T-cell (primary cell): ENCODE measurements at places on chromosomes 11 and 22.
A peak's percentile ranks its signal among the peaks of the same experiment; 100 is the strongest.

DNA sequence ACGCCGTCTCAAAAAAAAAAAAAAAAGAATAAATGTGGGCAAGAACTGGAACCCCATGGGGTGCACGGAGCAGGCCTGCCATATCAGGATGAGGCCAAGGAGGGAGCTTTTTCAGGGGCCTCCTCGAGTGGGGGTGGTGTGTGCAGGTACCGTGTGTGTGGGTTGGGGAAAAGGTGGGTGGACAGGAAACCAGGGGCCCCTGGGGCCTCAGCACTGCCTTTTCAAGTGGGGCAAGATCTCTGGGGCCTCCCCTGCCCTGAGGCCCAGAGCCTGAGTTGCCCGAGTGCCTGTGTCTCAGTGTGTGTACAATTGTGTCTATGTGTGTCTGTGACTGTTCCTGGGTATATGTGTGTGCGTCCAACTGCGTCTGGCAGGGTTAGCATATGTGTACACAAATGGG lies 23.8 kb downstream of the TEF start:
- H3K27me3 ChIP-seq: no peaks in the 10 kb centered on the region
- H3K4me3 ChIP-seq: no peak overlapping the region
- peaks cover 16% of the 10 kb centered on the region for H3K4me1 ChIP-seq
- H3K36me3 ChIP-seq: no peaks in the 10 kb centered on the region
- DNase-seq: no peak
- H3K27ac ChIP-seq: no peak overlapping the region

DNA sequence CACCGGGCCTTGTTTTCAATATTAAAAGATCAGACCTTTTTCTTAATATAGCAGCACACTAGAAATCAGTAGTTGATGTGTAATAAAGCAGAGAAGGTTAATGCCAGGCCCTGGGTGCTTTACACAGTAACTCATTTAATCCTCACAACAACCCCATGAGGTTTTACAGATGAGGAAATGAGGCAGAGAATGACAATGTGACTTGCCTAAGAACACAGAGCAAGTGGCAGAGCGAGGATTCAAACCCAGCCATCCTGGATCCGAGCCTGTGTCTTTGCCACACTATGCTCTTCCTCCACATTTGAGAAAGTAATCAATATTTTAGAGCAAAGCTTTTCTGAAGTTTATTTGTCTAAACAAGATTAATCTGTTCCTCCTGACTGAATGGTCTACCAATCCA lies 7.2 kb downstream of the JAML start:
- H3K4me3 ChIP-seq: no peak overlapping the region
- DNase-seq: no peak
- peaks cover 82% of the 10 kb centered on the region for H3K4me1 ChIP-seq
- peaks cover 4% of the 10 kb centered on the region for H3K36me3 ChIP-seq
- no peaks in the 10 kb centered on the region for H3K27me3 ChIP-seq

GRCh38 chr11:63931045-63931444 lies 7.8 kb upstream of the NAA40 start:
- H3K27ac ChIP-seq: no peak overlapping the region
- peaks cover 7% of the 10 kb centered on the region for H3K27me3 ChIP-seq
- no peaks in the 10 kb centered on the region for H3K4me1 ChIP-seq
- no peak for DNase-seq
- H3K36me3 ChIP-seq: no peaks in the 10 kb centered on the region
- H3K4me3 ChIP-seq: no peak overlapping the region

- H3K27ac ChIP-seq: no peak overlapping the region
- H3K27me3 ChIP-seq: no peaks in the 10 kb centered on the region
- no peak for DNase-seq
- H3K4me3 ChIP-seq: no peak overlapping the region
- peaks cover 4% of the 10 kb centered on the region for H3K36me3 ChIP-seq
- no peaks in the 10 kb centered on the region for H3K4me1 ChIP-seq
Measured at GRCh38 chr22:29326481-29326880, 11.0 kb upstream of the RASL10A start.

DNA sequence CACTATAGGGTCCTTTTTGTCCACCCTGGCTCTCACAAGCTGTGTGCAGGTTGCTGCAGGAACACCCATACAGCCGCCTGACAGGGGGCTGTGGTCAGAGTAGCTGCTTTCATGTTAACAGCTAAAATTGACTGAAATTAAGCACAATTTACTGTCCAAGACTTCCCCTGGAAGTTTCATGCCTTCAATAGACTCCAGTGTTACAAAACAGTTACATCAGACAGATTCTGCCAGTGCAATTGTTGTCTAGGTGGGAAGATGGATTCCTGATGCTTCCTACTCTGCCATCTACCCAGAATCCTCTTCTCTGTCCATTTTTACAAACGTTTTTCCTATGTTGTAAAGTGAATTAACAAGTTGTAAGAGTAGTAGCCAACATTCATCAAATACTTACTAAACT lies 5.3 kb upstream of the TSKU start:
- no peaks in the 10 kb centered on the region for H3K36me3 ChIP-seq
- no peaks in the 10 kb centered on the region for H3K27me3 ChIP-seq

- DNase-seq: no peak
- no peak overlapping the region for H3K27ac ChIP-seq
- H3K36me3 ChIP-seq: no peaks in the 10 kb centered on the region
- H3K27me3 ChIP-seq: no peaks in the 10 kb centered on the region
- no peaks in the 10 kb centered on the region for H3K4me1 ChIP-seq
- no peak overlapping the region for H3K4me3 ChIP-seq
Measured at GRCh38 chr11:121344824-121345223, 52.3 kb downstream of the SC5D start.

DNA sequence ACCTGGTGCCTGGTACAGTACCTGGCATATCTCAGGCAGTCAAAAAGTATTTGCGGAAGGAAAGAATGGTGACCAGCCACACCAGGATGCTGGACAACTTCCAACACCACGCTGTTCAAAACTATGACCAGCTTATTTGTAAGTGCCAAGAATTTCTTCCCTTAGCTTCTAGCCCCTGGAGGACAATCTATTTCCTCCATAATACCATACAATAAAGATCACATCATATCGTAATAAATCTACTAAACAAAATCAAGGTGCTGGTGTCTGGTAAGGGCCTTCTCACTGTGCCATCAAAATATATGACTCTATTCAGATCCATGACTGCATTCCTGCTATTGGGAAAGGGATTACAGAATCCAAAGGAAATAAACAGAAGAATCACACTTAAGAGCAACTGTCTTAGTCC lies 51.5 kb downstream of the ALG9 start:
- H3K36me3 ChIP-seq: peaks cover 6% of the 10 kb centered on the region
- no peaks in the 10 kb centered on the region for H3K27me3 ChIP-seq
- no peak overlapping the region for H3K4me3 ChIP-seq
- H3K4me1 ChIP-seq: no peaks in the 10 kb centered on the region
- H3K27ac ChIP-seq: no peak overlapping the region

DNA sequence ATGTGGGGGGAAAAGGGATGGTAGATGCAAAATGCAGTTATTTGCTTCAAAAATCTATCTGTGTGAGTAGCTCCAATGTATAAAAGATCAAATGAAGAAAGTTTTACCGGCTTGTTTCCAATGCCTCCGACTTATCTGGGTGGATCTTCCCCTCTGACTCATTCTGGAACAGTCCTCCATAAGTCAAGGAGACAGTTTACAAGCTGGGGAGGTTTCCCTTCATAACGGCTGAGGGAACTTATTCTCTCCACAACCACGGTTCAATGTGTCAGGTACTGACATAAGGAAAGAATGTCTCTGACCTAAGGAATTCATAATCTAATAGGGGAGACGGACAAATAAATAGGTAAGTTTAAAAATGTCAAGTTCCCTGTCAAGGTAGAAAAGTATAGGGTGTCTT lies 49.7 kb upstream of the BIRC3 start:
- H3K27me3 ChIP-seq: no peaks in the 10 kb centered on the region
- H3K27ac ChIP-seq: peak overlapping the region; percentile 22
- no peak overlapping the region for H3K4me3 ChIP-seq
- H3K36me3 ChIP-seq: no peaks in the 10 kb centered on the region

GRCh38 chr22:35537232-35537631 lies 3.4 kb upstream of the RASD2 start:
- peaks cover 36% of the 10 kb centered on the region for H3K27me3 ChIP-seq
- H3K4me1 ChIP-seq: peaks cover 21% of the 10 kb centered on the region
- H3K27ac ChIP-seq: no peak overlapping the region
- no peaks in the 10 kb centered on the region for H3K36me3 ChIP-seq
- H3K4me3 ChIP-seq: no peak overlapping the region

- no peaks in the 10 kb centered on the region for H3K4me1 ChIP-seq
- no peaks in the 10 kb centered on the region for H3K27me3 ChIP-seq
- H3K27ac ChIP-seq: no peak overlapping the region
- H3K36me3 ChIP-seq: no peaks in the 10 kb centered on the region
Measured at GRCh38 chr11:15602785-15603567, 488.3 kb downstream of the INSC start.

DNA sequence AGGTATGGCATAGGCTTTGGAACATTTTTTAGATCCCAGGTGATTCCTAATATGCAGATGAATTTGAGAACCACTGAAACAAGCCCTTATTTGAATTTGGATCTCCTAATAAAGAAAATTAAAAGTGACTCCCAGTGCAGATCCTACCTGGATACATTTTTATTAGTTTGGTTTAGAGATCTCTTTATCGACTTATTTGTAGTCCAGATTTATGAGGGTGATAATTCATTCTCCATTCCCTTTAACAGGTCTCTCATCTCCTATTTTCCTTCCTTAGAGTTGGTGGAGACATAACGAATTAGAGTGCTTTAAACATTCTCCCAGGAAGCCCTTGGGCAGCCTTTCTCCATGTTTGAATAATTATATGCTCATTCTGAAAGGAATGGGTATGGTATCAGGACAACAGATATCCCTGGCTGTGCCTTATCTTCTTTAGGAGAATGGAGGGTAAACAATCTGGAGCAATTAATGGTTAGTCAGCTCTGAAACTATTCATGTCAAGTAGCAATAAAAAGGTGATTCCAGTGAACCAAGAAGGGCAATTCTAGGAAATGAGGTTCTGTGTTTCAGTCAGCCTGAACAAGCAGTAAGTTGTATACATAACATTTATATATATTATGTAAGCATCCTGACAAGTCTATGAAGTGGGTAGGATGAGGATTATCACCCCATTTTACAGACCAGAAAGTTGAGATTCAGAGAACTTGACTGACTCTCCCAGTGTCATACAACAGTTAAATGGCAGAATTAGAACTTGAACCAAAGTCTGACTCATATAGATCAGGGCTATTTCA lies 53.9 kb upstream of the RCE1 start:
- H3K4me3 ChIP-seq: no peak overlapping the region
- no peak overlapping the region for H3K27ac ChIP-seq
- H3K27me3 ChIP-seq: no peaks in the 10 kb centered on the region
- H3K4me1 ChIP-seq: no peaks in the 10 kb centered on the region
- DNase-seq: no peak

GRCh38 chr11:3056296-3057068 lies 741 bp downstream of the CARS1 start:
- DNase-seq: no peak
- peaks cover 35% of the 10 kb centered on the region for H3K4me1 ChIP-seq
- H3K27ac ChIP-seq: peak overlapping the region; percentile 46
- H3K27me3 ChIP-seq: no peaks in the 10 kb centered on the region
- peak overlapping the region; percentile 86 for H3K4me3 ChIP-seq
- no peaks in the 10 kb centered on the region for H3K36me3 ChIP-seq

- DNase-seq: no peak
- no peaks in the 10 kb centered on the region for H3K4me1 ChIP-seq
- no peak overlapping the region for H3K4me3 ChIP-seq
- H3K27ac ChIP-seq: no peak overlapping the region
- no peaks in the 10 kb centered on the region for H3K36me3 ChIP-seq
Measured at GRCh38 chr11:110654456-110654855, 57.8 kb downstream of the ARHGAP20 start.

DNA sequence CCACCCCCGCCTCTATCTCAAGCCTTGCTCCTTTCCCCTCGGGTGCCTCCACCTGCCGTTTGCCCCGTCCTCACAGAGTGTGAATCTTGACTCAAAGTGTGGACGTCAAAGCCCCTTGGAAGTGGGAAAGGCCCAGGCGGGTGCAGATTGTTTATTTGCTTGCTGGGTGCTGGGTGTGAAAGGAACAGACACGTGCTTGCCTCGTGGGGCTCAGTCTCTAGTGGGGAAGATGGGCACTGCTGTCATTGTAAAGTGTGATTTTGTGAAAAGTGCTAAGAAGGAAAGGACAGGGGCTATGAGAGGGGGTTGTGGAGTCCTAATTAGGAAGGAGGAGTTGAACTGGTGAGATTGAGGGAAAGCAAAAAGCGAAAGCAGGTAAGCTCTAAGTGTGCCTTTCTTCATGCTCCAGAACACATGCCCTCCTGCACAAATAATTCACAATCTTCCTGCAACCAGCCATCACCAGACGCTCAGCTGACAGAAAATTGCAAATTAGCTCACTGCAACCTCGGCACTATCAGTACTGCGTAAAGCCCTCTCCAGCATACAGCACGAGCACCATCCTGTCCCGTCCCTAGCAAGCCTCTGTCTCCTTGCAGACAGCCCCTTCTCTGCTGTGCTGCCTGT lies 9.7 kb upstream of the GCAT start:
- no peak overlapping the region for H3K27ac ChIP-seq
- peaks cover 16% of the 10 kb centered on the region for H3K27me3 ChIP-seq
- H3K4me3 ChIP-seq: no peak overlapping the region
- no peak for DNase-seq

DNA sequence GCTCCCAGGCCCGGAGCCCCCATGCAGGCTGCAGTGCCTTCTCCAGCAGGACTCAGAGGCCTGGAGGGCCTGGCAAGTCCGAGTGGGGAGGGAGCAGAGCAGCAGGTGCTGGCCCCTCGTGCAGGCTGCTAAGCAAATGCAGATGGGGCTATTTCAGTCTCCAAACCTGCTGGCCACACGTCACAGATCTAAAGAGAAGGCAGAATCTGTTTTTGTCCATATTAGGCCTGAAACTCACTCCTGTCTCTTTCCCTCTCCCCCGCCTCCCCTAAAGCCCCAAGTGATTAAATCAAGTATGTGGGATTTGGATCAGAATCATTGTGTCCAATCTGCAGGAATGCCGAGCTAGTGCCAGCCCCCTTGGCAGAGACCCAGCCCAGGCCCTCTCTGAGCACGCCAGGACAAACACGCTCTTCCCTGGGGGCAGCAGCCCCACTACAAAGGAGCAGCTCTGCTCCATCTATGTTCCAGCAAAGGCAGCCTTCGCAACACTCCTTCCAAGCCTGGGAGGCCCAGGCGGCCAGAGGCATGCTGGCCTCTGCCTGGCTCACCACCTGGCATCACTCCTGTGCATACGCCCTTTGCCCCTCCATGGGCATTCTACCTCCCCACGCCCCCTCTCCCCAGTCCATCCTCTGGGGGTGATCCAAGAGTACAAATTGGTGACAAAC lies 26.5 kb downstream of the RPL27A start:
- H3K4me3 ChIP-seq: no peak overlapping the region
- DNase-seq: no peak
- H3K36me3 ChIP-seq: no peaks in the 10 kb centered on the region
- no peak overlapping the region for H3K27ac ChIP-seq
- no peaks in the 10 kb centered on the region for H3K27me3 ChIP-seq

- DNase-seq: no peak
- no peaks in the 10 kb centered on the region for H3K27me3 ChIP-seq
- H3K36me3 ChIP-seq: no peaks in the 10 kb centered on the region
- H3K4me3 ChIP-seq: no peak overlapping the region
- no peak overlapping the region for H3K27ac ChIP-seq
Measured at GRCh38 chr11:95544095-95544856, 245.3 kb downstream of the FAM76B start.

DNA sequence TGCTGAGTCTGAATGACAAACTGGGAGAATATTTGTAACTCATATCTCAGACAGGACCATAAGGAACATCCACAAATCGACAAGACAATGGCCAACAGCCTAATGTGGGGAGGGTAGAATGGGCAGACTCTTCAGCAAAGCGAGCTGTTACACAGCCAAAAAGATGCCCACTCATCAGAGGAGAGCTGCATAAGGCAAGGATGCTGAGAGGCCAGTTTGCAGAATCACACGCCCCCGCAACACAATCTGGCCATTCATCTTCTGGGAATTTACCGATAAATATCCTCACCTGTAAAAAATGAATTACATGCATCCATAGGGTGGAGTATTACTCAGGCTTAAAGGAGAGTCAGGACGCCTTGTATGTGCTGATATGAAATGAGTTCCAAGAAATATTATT lies 57.5 kb upstream of the SLC22A12 start:
- H3K4me1 ChIP-seq: no peaks in the 10 kb centered on the region
- no peaks in the 10 kb centered on the region for H3K36me3 ChIP-seq
- H3K27ac ChIP-seq: no peak overlapping the region
